Ascending aorta (tissue), 2 donors: ENCODE measurements at places on chromosomes 11 and 22. TPM values are rescaled to one million over a fixed set of nuclear protein-coding genes. Genes with fewer than 3 reads are reported as not detected.

- H3K4me1 ChIP-seq = no peaks in the 10 kb centered on the region
- no peak for DNase-seq
- no peaks in the 10 kb centered on the region for H3K36me3 ChIP-seq
- H3K27ac ChIP-seq = no peak overlapping the region
- H3K4me3 ChIP-seq = no peak overlapping the region
Measured at GRCh38 chr22:38951734-38952133, 5.7 kb upstream of the APOBEC3A start.

GRCh38 chr11:116993599-116993998, 104.6 kb downstream of the SIK3 start:
- no peaks in the 10 kb centered on the region for H3K36me3 ChIP-seq
- H3K27me3 ChIP-seq = no peaks in the 10 kb centered on the region
- no peak overlapping the region for H3K4me3 ChIP-seq
- DNase-seq = no peak
- no peaks in the 10 kb centered on the region for H3K4me1 ChIP-seq
- no peak overlapping the region for H3K27ac ChIP-seq

DNA sequence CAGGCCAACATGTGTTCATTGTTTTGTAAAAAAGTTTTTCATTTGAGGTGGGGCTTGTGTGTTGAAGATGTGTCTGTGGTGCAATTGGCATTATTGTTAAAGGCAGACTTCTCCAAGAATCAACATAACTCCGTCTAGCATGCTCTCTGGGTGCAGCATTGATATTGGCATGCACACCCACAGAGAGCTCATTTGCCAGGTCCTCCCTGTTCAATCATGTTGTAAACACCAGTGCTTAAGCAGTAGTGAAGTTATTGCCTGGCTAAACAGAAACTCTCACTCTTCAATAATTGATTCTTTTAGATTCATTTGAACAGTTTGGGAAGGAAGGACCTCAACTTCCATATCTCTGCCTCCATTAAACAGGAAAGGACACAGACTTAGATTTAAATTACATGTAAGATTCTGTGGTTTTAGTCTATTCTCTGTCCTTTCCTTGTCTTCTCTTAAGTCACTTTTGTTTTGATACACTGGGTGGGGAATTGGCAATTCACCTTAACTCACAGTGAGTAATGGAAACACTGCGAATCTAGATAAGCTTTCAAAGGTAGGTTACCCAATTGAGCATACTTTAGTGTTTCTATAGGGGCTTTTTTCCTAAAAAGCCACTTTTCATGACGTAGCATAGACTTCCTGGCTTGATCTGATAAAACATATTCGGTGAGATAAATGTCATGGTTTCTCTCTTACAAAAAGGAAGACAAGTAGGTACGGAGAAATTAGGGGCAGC, 30.8 kb upstream of the EXPH5 start:
- no peaks in the 10 kb centered on the region for H3K36me3 ChIP-seq
- no peaks in the 10 kb centered on the region for H3K27me3 ChIP-seq
- DNase-seq = no peak
- H3K4me3 ChIP-seq = no peak overlapping the region
- H3K27ac ChIP-seq = no peak overlapping the region

The NCAM1 gene
- 3.3 TPM for total RNA-seq

- H3K4me1 ChIP-seq = no peaks in the 10 kb centered on the region
- no peaks in the 10 kb centered on the region for H3K36me3 ChIP-seq
- no peak overlapping the region for H3K4me3 ChIP-seq
- H3K27me3 ChIP-seq = no peaks in the 10 kb centered on the region
Measured at GRCh38 chr11:69392104-69392653, 89.3 kb upstream of the LINC01488 start.

DNA sequence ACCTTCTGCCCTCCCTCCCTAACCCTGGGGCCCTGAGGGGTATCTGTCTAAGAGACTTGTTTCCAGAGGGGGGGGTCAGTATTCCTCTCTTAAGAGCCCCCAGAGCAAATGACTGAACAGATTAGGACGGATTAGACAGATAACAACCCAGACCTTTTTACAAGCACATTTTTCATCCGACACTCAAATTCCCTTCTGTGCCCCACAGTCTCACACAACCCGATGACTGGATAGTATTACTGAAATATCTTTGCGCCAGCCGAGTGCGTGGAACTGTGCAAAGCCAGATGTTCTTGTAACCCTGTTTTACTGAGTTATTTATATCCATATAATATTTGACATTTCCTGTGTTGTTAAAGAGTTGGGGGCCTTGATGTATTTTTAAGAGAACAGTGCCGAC, 30.9 kb upstream of the FLI1 start:
- no peaks in the 10 kb centered on the region for H3K27me3 ChIP-seq
- H3K4me1 ChIP-seq = no peaks in the 10 kb centered on the region
- H3K36me3 ChIP-seq = no peaks in the 10 kb centered on the region
- no peak overlapping the region for H3K27ac ChIP-seq

The MMP12 gene
- not detected for total RNA-seq

GRCh38 chr11:31986201-31986889, 104.5 kb upstream of the RCN1 start:
- no peak overlapping the region for H3K4me3 ChIP-seq
- no peak for DNase-seq
- H3K4me1 ChIP-seq = no peaks in the 10 kb centered on the region
- no peaks in the 10 kb centered on the region for H3K36me3 ChIP-seq
- no peak overlapping the region for H3K27ac ChIP-seq

DNA sequence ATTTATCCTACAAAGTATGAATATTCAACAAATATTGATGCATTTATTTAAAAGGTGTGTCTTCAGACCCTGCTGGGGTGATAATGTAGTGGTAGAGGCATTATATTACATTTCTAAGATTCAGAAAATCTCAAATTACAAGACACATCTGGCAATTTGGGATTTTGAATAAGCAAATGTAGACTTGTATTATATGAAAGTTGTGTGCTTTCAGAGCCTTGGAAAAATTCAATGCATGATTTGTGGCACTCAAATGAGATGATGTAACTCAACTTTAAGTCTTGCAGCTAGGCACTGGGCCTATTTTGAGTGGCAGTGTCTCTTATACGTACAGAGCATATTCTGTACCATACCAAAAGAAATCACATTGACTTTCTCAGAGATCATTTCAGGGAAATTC, 214.4 kb downstream of the ETS1 start:
- no peaks in the 10 kb centered on the region for H3K36me3 ChIP-seq
- H3K27ac ChIP-seq = no peak overlapping the region
- H3K27me3 ChIP-seq = no peaks in the 10 kb centered on the region
- H3K4me3 ChIP-seq = no peak overlapping the region

The OR5P2 gene
- not detected for total RNA-seq

The TMEM191B gene
- not detected for total RNA-seq

GRCh38 chr11:837189-837989, 4.6 kb downstream of the CD151 start:
- H3K36me3 ChIP-seq = peaks cover 49% of the 10 kb centered on the region
- peak overlapping the region; percentile 81 for H3K27ac ChIP-seq
- H3K27me3 ChIP-seq = no peaks in the 10 kb centered on the region
- H3K4me3 ChIP-seq = no peak overlapping the region
- H3K4me1 ChIP-seq = peaks cover 41% of the 10 kb centered on the region
- no peak for DNase-seq

The CRACR2B gene
- total RNA-seq = 20.5 TPM

DNA sequence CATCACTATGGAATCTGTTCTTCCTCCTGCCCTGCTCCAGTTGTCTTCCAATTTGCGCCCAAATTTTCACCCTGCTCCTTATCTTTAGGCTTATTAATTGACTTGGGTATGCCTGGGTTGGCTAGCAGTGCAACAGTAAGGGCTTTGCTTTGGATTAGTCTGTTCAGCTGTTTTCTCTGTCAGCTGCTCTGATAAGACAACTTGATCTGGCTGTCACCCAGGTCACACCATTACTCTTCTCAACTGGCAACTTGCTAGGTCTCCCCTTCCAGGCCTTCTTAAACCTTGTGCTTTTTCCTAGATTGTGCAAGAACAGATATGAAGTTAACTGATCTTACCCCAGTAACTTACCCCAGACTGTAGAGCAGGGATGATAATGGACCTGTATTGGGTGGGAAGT, 357.8 kb upstream of the LARGE1 start:
- H3K36me3 ChIP-seq = no peaks in the 10 kb centered on the region
- DNase-seq = no peak
- H3K27me3 ChIP-seq = no peaks in the 10 kb centered on the region

- no peaks in the 10 kb centered on the region for H3K36me3 ChIP-seq
- H3K27me3 ChIP-seq = no peaks in the 10 kb centered on the region
- no peaks in the 10 kb centered on the region for H3K4me1 ChIP-seq
- no peak overlapping the region for H3K27ac ChIP-seq
Measured at GRCh38 chr11:125141178-125141577, 23.4 kb upstream of the PKNOX2 start.

DNA sequence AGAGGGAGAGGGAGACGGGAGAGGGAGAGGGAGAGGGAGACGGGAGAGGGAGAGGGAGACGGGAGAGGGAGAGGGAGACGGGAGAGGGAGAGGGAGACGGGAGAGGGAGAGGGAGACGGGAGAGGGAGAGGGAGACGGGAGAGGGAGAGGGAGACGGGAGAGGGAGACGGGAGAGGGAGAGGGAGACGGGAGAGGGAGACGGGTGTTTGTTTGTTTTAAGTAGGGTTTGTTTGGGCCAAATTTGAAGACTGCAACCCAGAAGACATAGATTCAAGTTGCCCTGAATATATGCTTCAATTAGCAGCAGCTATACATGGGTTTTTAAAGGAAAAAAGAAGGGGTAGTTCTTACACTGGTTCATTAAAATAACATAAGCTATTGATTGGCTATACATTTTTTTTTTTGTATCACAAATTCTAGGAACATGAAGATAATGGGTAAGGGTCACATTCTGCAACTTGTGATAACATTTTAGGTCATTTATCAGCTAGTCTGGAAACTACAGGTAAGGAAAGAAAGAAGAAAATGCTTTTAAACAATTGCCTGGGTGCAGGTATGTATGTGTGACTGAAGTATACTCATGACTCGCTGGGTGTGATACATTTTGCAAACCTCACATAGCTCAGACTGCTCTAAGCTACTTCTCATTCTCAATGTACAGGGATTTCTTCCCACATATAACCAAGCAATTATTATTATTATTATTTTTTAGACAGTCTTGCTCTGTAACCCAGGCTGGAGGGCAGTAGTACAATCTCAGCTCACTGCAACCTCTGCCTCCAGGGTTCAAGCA, 67.3 kb downstream of the MCHR1 start:
- no peak for DNase-seq
- no peaks in the 10 kb centered on the region for H3K36me3 ChIP-seq
- no peaks in the 10 kb centered on the region for H3K4me1 ChIP-seq
- H3K27ac ChIP-seq = no peak overlapping the region
- no peaks in the 10 kb centered on the region for H3K27me3 ChIP-seq
- H3K4me3 ChIP-seq = no peak overlapping the region

DNA sequence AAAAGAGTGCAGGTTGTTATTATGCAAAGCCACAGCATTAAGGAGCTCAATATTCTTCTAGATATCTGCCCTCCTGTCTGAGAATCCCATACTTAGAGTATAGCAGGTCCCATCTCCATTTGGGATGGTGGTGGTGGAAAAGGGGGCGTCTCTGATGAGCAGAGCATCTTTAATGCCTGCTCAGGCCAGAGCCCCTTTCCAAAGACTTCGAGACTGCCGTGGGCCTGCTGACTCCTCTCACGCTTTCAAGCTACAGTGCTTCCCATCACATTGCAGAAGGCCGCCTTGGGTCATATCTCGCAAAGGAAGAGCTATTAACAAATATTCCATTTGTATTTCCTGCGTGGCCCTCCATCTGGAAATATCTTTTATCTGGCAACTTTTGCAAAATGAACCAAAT, 10.9 kb downstream of the LMO2 start:
- no peak overlapping the region for H3K4me3 ChIP-seq
- no peaks in the 10 kb centered on the region for H3K36me3 ChIP-seq
- no peaks in the 10 kb centered on the region for H3K27me3 ChIP-seq
- H3K4me1 ChIP-seq = no peaks in the 10 kb centered on the region

- no peak for DNase-seq
- H3K27ac ChIP-seq = no peak overlapping the region
- no peaks in the 10 kb centered on the region for H3K4me1 ChIP-seq
- H3K27me3 ChIP-seq = no peaks in the 10 kb centered on the region
Measured at GRCh38 chr11:113465786-113466185, 9.4 kb downstream of the DRD2 start.

The SLC25A18 gene
- not detected for total RNA-seq

- DNase-seq = no peak
- peak overlapping the region; percentile 92 for H3K4me3 ChIP-seq
- H3K27ac ChIP-seq = no peak overlapping the region
- peaks cover 25% of the 10 kb centered on the region for H3K4me1 ChIP-seq
Measured at GRCh38 chr11:134223121-134223520, 646 bp downstream of the NCAPD3 start.

The NFAM1 gene
- total RNA-seq = 1.5 TPM

The ADM2 gene
- total RNA-seq = not detected

DNA sequence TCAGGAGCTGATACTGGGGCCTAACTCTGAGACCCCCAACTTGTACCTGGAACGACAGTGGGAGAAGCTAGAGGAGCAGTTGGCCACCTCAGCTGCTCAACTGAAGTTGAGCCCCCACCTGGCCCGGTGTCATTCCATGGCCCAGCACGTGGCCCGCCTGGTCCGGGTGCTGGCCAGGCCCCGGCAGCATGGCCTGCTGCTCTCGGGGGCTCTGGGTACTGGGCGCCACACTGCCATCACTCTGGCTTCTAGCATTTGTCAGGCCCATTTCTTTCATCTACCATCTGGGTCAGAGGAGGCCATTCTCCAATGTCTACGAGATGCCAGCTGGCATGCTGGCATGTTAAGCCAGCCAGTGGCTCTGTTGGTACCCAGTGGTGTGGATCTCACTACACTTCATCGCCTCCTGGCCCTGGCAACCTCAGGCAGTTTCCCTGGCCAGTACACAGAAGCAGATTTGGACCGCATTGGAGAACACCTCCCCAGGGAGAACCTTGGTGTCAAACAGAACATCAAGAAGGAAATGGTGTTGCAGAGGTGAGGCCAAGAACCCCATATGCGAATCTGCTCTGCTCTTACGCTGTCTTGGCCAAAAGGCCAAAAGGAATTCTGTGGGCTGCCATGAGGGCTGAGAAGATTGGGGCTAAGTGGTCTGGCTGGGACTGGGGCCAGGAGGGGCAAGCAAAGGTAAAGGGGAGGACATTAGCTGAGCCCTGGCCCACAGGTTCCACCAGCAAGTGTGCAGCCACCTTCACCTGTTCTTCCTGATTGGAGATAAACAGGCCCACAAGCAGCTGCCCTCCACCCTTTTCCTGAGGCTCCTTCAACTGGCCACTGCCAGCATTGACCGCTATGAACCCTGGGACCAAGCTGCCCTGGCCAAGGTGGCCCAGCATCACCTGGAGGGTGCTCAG, 45.4 kb downstream of the RRP8 start:
- no peak overlapping the region for H3K4me3 ChIP-seq
- no peak overlapping the region for H3K27ac ChIP-seq
- H3K27me3 ChIP-seq = no peaks in the 10 kb centered on the region
- H3K4me1 ChIP-seq = no peaks in the 10 kb centered on the region

The HNRNPUL2 gene
- total RNA-seq = 14.6 TPM
